ENCODE measurements at places on chromosomes 13 and 19.

- no peak for DNase-seq
These were observed 531.7 kb downstream of the SLITRK1 start for GRCh38 chr13:83350569-83350968.

DNA sequence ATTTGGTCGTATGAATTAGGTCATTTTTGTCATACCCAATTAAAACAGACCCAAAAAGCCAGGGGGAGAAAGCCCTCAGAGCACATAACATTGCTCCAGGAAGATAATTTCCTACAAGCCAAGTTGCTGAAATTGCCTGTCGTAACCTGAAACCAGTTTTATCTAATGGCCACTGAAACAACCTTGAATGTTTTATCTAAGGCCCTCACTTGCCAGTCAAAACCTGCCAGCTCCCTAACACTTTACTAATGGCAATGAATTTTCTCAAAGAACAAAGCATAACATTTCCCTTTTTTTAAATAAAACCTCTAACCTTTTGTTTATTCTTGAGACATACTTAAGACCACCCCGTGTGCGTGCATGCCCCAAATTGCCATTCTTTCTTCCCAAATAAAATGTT is 496.2 kb upstream of the KLHL1 start:
- no peak for DNase-seq

GRCh38 chr19:56301155-56301554 is 13.5 kb downstream of the ZSCAN5A start:
- DNase-seq: no peak

DNA sequence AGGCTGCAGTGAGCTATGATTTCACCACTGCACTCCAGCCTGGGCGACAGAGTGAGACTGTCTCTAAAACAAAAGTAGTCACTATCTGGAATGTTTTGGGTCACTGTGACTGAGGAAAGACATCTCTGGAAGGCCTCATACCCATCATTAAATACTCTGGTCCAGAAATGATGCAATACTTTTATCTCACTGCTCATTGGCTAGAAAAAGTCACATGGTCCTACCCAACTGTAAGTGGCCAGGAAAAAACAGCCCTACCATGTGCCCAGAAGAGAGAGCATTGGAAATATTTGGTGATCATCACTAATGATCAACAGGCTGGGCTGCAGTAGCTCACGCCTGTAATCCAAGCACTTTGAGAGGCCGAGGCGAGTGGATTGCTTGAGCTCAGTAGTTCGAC is 29.8 kb downstream of the PNPLA6 start:
- DNase-seq: no peak

DNA sequence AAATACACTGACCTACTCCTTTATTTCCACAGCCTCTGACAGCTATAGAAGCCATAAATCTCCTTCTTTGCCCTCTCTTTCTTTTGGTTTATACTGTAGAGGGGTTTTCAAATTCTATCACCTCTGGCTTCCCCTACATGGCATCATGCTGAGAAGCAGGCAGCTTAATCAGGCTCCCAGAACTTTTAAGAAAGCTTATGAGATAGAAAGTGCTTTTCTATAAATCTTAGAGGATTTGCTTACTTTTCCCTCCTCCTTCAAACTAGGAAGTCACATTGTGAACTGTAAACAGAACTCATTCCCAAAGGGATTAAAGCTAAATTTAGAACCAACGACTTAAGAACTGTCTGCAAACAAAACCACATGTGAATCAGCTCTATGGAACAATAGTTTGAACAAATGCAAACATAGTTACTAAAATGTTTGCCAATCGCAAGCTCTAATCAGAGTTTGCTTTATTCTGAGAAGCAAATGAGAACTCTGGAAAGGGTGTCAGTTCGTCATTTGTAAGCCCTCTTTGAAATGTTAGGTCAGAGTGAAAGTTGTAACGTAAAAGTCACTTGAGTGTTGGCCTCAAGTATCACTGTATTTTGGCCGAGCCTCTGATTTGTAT is 344.1 kb downstream of the RFC3 start:
- no peak for DNase-seq

DNA sequence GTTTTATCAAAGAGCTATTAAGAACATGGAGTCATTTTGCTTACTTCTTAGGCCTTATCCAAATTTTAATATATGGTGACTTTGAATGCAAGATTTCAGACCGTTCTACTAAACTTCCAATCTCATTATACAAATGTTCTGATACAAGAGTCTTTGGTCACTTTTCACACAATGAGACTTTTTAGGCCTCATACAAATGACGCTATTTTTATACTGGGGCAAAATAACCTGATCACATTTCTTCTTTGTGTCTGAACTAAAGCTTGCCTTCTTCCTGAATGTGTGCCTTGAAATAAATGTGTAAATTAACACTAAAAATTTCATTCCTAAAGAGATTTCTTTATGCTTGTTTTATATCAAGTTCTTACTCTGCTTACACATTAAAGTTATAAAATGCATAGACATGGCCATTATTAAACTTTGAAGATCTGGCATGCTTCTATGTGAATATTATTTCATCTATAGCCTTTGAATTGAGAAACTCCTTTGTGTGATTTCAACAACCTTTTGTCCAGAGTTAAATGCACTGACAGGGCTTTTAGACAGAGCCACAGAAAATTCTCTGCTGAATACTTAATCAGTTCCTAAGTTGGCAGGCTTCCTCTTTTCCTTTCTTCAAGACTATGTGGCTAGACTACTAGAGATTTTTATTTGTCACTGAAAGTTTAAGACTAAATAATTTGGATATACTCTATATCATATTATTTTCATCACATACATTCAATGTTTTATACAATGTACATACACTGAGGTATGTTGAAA is 86.1 kb downstream of the EDNRB start:
- no peak for DNase-seq

GRCh38 chr13:99663908-99664307 is 162.6 kb downstream of the TM9SF2 start:
- DNase-seq: no peak

DNA sequence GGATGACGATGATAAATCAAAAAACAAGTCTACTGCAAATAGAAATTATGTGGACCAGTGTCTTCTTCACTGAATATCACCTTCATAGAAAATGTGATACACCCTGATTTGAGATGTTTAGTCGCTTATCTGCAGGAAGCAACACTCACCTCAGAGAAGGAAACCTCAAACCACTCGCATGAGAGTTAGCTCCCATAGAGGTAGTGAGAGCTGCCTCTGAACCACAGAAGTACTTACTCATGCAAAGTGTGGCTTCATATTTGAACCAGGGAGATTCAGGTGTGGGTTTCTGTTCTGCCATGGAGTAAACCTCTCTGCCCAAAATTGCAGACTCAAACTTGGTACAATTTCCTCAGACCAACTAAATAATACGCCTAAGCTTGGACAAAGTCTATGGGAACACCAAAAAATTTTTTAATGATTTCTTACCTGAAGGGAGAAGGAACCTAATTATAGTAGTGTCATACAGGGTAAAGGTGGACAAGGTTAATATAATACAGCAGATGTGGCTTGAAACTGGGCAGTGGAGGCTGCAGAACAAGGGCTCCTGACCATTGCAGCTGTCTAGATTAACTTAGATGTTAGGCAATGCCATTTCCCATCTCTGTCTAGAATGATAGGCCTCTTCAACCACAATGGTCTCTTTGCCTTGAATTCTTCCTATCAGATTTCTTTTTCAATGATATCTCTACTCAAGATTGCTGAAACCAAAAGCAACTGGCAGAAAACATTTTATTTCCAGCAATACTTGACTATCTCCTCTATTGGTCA is 29.6 kb upstream of the RCBTB2 start:
- peak; percentile 99 for DNase-seq
